Activated naive CD4-positive, alpha-beta T cell treated with anti-CD3 and anti-CD28 coated beads, Interleukin-2, amount 10 ng/mL, durations not matched to agents 7 days and 5 days (primary cell): ENCODE measurements at places on chromosomes 2 and 18.

DNA sequence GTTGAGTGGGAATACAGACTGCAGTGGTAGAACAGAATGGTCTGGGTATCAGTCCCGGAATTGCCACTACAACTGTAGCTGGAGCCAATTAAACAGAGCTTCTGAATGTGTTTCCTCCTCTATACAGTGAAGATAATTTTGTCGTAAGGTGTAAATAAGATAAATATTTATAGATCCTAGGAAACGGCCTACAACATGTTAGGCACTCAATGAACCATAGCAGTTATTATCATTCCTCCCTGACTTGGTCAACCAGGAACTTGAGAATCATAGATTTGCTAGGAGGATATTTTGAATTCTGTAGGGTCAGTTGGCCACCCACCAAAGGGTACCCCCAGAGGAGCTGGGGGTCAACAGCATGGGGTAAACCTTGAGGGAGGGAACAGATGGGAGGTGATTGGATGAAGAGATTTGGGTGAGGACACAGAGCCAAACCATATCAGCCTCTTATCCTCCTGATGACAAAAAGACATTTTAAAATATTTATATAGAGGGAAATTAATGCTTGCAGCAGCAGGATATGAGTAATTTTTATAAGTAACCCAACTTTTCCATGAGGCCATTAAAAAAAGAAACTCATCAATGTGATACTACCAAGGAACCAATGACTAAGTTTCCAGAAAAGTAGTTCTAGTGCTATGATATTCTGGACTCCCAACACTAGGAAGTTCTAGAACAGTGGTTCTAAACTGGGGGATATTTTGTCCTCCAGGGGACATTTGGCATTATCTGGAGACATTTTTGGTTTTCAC, 4.0 kb downstream of the DHRS9 start:
- no peak overlapping the region for H3K4me3 ChIP-seq
- no peaks in the 10 kb centered on the region for H3K27me3 ChIP-seq
- no peak for DNase-seq

DNA sequence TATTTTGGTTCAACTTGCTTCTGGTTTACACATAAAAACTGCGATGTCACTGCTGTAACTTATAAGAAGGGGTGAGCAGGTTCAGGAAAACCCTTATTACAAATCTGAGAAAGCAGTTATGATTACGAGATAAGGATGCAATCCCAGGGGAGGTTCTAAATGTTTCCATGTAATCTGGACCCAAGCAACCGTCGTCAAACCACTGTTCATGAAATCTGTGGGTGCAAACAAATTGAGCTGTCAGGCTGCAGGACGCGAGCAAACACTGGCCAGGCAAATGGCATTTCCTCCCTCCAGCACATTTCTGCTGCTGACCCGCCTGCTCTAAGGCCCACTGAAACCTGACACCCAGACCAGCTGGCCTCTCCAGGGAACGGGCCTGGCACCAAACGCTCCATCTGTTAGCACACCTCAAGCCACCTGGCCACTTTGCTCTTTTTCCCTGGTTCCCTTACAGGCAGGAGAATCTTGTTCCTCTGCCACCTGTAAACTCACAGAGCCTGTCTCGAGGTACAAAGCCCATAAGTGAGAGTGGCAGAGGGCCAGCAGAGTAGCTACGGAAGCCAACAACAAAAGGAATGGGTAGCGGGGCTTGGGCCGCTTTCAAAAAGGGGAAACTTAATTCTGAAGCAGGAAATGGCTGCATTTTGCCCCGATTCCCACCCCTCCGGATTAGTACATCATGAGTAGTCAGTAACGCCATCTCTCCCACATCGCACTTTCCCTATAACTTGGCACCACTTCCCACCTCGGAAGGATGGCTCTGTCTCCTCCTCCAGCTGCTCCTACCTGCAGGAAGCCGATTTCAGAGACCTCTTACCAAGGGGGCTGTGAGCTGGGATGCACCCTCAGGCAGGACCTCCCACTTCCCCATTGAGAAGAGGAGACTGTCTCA, 26.5 kb downstream of the CRACDL start:
- H3K27me3 ChIP-seq: peaks cover 71% of the 10 kb centered on the region
- no peaks in the 10 kb centered on the region for H3K36me3 ChIP-seq
- no peak for DNase-seq
- no peak overlapping the region for H3K27ac ChIP-seq

GRCh38 chr2:138474100-138474825, 27.3 kb upstream of the SPOPL start:
- H3K4me1 ChIP-seq: no peaks in the 10 kb centered on the region
- no peak overlapping the region for H3K27ac ChIP-seq
- no peaks in the 10 kb centered on the region for H3K27me3 ChIP-seq

DNA sequence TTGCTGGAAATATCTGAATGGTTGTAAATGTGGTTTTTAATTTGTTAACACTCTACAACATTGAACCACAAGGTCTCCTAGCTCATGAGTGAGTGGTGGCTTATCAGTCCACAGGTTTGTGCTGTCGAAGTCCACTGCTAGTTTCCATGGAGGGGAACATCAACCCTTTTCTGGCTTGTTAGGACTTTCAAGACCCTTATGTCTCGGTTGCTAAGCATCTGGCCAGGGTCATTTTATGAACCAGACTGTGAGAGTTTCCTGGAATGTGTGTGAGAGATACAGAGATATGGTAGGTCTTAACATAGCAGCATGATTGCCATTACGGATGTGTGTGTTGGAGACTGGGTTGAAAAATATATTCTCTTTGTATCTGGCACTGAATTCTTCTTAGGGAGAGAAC, 36.9 kb downstream of the KCNE4 start:
- H3K4me1 ChIP-seq: no peaks in the 10 kb centered on the region
- no peak for DNase-seq
- H3K27ac ChIP-seq: no peak overlapping the region
- no peaks in the 10 kb centered on the region for H3K27me3 ChIP-seq
- no peak overlapping the region for H3K4me3 ChIP-seq

DNA sequence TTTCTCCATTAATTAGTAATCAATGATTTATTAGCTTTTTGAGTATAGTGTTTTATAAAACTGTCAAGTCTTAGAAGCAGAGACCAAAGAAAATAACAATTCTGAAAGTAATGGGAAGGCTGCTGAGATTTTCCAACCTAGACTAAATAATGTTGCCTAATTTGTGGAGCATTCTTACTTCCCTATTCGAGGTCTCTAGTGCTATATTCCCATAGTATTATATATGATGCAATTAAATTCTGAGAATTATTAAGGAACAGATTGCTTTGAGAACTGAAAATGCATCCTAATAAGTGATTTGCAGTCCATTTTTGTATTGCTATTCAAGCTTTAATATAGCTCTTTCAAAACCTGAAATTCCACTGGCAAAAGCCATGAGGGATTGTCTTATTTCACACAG, 27.7 kb upstream of the DOCK10 start:
- H3K36me3 ChIP-seq: peaks cover 12% of the 10 kb centered on the region
- H3K27ac ChIP-seq: no peak overlapping the region
- DNase-seq: no peak
- peaks cover 13% of the 10 kb centered on the region for H3K4me1 ChIP-seq

- peak overlapping the region; percentile 34 for H3K4me3 ChIP-seq
- no peak overlapping the region for H3K27ac ChIP-seq
- H3K36me3 ChIP-seq: peaks cover 4% of the 10 kb centered on the region
These were observed 2.2 kb downstream of the SERPINE2 start for GRCh38 chr2:224036731-224037361.

GRCh38 chr2:8850845-8851487, 13.6 kb upstream of the KIDINS220 start:
- no peak overlapping the region for H3K27ac ChIP-seq
- H3K4me3 ChIP-seq: no peak overlapping the region
- no peaks in the 10 kb centered on the region for H3K4me1 ChIP-seq

DNA sequence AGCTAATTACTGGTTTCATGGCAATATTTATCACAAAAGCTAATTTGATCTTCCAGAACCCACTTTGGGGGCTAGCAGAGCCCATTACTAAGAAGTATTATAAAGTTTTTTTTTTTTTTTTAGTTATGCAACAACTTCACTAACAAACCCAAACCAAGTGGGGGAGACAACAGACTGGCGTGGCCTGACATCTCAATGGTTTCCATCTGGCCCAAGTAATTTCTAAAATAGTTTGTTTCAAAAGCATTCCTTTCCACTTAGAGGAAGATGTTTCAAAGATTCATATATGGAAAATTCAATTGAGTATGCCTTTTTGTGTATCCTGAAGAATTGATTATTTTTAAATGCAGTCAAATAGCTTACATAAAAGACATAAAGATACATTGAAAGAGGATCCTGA, 367.1 kb downstream of the HRH4 start:
- H3K36me3 ChIP-seq: no peaks in the 10 kb centered on the region
- no peak overlapping the region for H3K27ac ChIP-seq
- DNase-seq: no peak
- H3K4me3 ChIP-seq: no peak overlapping the region
- H3K27me3 ChIP-seq: peaks cover 5% of the 10 kb centered on the region

DNA sequence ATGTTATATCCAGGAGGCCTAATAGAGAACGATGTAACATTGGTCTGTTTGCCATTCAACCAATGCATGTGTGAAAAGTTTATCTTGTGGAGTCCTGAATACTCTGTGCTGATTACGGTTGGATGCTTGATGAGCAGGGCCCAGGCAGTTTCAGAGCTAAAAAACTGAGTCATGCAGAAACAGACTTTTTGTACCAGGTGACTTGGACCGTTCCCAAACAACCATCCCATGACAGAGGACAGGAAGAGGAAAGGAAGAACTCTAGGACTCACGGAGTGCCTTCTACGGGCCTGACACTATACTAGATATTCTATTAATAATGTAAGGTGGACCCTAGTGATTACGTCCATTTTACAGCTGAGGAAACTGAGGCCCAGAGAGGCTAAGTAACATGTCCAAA, 142.1 kb downstream of the ARHGAP28 start:
- no peaks in the 10 kb centered on the region for H3K4me1 ChIP-seq
- H3K4me3 ChIP-seq: no peak overlapping the region
- no peaks in the 10 kb centered on the region for H3K36me3 ChIP-seq
- no peak for DNase-seq

GRCh38 chr18:8711736-8712135, 6.4 kb downstream of the MTCL1 start:
- no peak overlapping the region for H3K4me3 ChIP-seq
- peaks cover 65% of the 10 kb centered on the region for H3K27me3 ChIP-seq

- H3K27me3 ChIP-seq: peaks cover 41% of the 10 kb centered on the region
- H3K36me3 ChIP-seq: no peaks in the 10 kb centered on the region
- no peak overlapping the region for H3K4me3 ChIP-seq
These were observed 61.0 kb upstream of the GPR45 start for GRCh38 chr2:105180491-105180972.

- H3K4me3 ChIP-seq: peak overlapping the region; percentile 60
- H3K27ac ChIP-seq: no peak overlapping the region
- peaks cover 59% of the 10 kb centered on the region for H3K27me3 ChIP-seq
- peaks cover 13% of the 10 kb centered on the region for H3K4me1 ChIP-seq
These were observed 46.0 kb upstream of the PAX8 start for GRCh38 chr2:113324684-113325160.

- H3K27me3 ChIP-seq: peaks cover 31% of the 10 kb centered on the region
- no peaks in the 10 kb centered on the region for H3K36me3 ChIP-seq
- peak; percentile 20 for DNase-seq
- no peak overlapping the region for H3K4me3 ChIP-seq
- no peak overlapping the region for H3K27ac ChIP-seq
- no peaks in the 10 kb centered on the region for H3K4me1 ChIP-seq
These were observed 64.9 kb upstream of the OTOS start for GRCh38 chr2:240205348-240205747.

GRCh38 chr2:242048479-242048878, 178.9 kb downstream of the RTP5 start:
- H3K27ac ChIP-seq: no peak overlapping the region
- H3K4me1 ChIP-seq: no peaks in the 10 kb centered on the region
- no peak for DNase-seq
- peaks cover 23% of the 10 kb centered on the region for H3K27me3 ChIP-seq

- no peak overlapping the region for H3K4me3 ChIP-seq
- no peak for DNase-seq
- no peaks in the 10 kb centered on the region for H3K27me3 ChIP-seq
- no peaks in the 10 kb centered on the region for H3K36me3 ChIP-seq
- no peaks in the 10 kb centered on the region for H3K4me1 ChIP-seq
These were observed 482.7 kb upstream of the SETBP1 start for GRCh38 chr18:44197832-44198611.

DNA sequence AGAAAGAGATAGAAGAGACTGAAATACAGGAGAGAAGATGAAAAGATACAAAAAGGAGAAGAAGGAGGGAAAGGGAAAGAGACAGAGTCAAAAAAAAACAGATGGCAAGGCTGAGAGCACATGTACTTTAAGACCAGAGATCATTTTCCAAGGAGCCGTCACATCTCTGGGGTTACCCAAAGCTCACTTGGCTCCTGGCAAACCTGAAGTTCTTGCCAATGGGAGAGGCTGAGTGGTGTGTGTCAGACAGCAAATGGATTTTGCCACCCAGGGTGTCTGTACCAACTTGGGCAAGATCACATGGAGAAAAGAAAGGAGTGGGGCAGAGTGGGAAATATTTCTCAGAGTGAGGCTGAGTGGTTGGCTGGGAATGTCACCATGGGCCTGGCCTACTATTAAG, 219.3 kb upstream of the TNP1 start:
- H3K27me3 ChIP-seq: peaks cover 22% of the 10 kb centered on the region
- no peaks in the 10 kb centered on the region for H3K36me3 ChIP-seq
- H3K4me1 ChIP-seq: no peaks in the 10 kb centered on the region
- H3K27ac ChIP-seq: no peak overlapping the region
- DNase-seq: no peak

GRCh38 chr18:62522178-62522503, 684 bp upstream of the ZCCHC2 start:
- H3K27me3 ChIP-seq: no peaks in the 10 kb centered on the region
- H3K36me3 ChIP-seq: peaks cover 19% of the 10 kb centered on the region
- no peak for DNase-seq
- peak overlapping the region; percentile 92 for H3K27ac ChIP-seq
- peaks cover 30% of the 10 kb centered on the region for H3K4me1 ChIP-seq

GRCh38 chr2:214774108-214774507, 35.4 kb downstream of the BARD1 start:
- no peaks in the 10 kb centered on the region for H3K4me1 ChIP-seq
- H3K27me3 ChIP-seq: no peaks in the 10 kb centered on the region
- H3K4me3 ChIP-seq: no peak overlapping the region
- DNase-seq: no peak
- peaks cover 53% of the 10 kb centered on the region for H3K36me3 ChIP-seq

GRCh38 chr2:217833439-217833838, 169.4 kb downstream of the TNS1 start:
- no peak for DNase-seq
- no peak overlapping the region for H3K27ac ChIP-seq
- no peak overlapping the region for H3K4me3 ChIP-seq
- peaks cover 11% of the 10 kb centered on the region for H3K27me3 ChIP-seq
- no peaks in the 10 kb centered on the region for H3K36me3 ChIP-seq
- no peaks in the 10 kb centered on the region for H3K4me1 ChIP-seq

- H3K4me3 ChIP-seq: no peak overlapping the region
- no peak overlapping the region for H3K27ac ChIP-seq
- no peaks in the 10 kb centered on the region for H3K36me3 ChIP-seq
These were observed 180.5 kb downstream of the AGPS start for GRCh38 chr2:177573120-177573519.

- H3K36me3 ChIP-seq: no peaks in the 10 kb centered on the region
- DNase-seq: peak; percentile 63
- peaks cover 93% of the 10 kb centered on the region for H3K4me1 ChIP-seq
These were observed 138.3 kb upstream of the ID2 start for GRCh38 chr2:8543383-8544170.

- H3K4me1 ChIP-seq: no peaks in the 10 kb centered on the region
- H3K27me3 ChIP-seq: no peaks in the 10 kb centered on the region
- H3K36me3 ChIP-seq: peaks cover 10% of the 10 kb centered on the region
These were observed 119.7 kb downstream of the WDR7 start for GRCh38 chr18:56770873-56771272.
